ENCODE measurements at places on chromosomes 13 and 19.
A peak's percentile ranks its signal among the peaks of the same experiment; 100 is the strongest.

DNA sequence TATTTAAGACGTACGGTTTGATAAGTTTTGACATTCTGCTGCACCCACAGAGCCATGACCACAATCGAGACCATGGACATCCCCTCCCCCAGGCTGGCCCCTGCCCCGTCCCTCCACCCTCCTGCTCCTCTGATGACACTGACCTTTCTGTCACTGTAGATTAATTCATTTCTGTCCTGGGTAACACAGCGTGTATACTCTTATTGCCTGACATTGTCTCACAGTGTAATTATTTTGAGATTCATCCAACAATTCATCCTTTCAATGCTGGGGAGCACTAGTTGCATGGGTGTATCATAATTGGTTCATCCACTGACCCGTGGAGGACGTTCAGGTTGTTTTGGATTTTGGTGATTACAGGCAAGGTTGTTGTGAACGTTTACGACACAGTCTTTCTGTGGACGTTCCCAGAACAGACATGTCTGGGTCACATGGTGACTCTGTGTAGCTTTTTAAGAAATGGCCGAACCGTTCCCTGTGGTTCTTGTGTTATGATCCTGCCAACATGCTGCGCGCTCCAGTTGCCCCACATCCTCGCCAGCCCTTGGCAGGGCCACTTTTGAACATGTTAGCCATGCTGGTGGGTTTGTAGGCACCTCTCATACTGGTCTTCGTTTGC lies 41.9 kb downstream of the C13orf46 start:
- DNase-seq, result no peak

- peak; percentile 35 for DNase-seq
Measured at GRCh38 chr19:51448411-51449016, 9.7 kb downstream of the SIGLEC8 start.

- DNase-seq, result no peak
Measured at GRCh38 chr19:3565139-3565538, 7.6 kb upstream of the HMG20B start.

DNA sequence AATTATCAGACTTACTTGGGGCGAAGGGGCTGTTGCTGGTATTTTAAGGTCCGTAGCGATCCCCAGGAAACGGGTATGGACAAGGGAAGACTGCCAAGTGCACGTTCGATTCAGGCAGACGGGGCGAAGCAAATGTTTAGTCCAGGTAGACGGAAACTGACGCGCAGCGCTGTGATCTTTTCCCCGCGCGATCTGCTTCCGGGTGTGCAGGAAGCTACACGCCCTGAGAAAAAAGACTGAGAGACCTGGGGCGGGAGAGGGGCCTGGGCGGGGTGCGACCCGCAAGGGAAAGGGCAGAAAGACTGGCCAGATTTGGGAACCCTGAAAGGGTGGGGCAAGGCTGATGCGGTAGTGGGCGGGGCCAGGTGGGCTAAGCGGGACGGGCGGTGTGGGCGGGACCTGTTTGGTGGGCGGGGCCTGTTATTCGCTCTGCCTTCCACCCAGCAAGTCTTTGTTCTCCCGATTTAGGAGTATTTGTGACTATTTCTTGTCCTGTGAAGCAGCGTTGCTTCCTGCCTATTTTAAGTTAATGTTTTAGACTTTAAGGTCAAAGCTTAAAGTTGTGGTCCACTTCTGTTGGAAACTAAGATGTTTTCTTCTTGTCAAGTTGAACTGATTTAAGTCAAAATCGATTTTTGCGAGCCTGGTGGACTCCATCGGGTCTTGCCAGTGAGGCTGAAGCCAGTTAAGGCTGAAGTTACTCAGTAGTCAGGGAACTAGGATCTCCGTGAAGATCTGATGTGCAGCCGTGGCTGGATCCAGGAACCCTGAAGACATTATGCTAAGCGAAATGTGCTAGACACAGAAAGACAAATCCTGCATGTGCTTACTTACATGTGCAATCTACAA lies at the start of gene ZNF836:
Gene ZNF836, minus strand, starts transcription at position 301 of the 849 bp plus-strand sequence. CDS start 3,549 bp downstream, outside the sequence.
- DNase-seq, result peak; percentile 80

DNA sequence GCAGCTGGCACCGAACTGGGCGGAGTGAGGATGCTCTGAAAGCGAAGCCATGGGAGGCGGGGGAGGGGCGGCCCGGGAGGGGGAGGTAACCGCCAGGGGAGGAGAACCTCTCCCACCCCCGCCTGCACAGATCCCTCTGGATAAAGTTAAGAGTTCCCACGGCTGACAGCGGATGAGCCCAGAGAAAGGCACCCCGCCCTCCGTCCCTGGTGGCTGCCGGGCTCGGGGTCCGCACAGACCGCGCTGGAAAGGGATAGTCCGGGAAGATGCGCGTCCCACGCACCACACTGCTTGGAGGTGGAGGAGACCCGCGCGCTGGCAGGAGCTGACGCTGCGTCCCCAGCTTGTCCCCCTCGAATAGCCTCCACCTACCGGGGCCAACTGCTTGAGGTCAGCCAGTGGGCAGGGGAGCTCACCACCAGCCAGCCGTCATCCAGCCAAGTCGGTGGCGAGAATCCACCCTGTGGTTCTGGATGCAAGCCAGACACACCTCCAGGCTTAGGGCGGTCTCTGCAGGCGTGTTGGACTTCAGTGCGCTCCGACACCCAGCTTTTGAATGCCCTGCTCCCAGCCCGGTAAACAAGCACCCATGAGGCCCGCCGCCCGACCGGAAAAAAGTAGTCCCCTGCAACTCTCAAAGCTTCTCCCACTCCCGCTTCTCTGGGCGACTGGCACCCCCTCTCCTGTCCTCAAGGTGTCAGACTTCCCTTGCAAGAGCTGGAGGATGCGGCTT lies at the start of gene TRPC4:
Gene TRPC4, minus strand, starts transcription at position 17 of the 733 bp plus-strand sequence. CDS start 86,439 bp downstream, outside the sequence.
- no peak for DNase-seq

DNA sequence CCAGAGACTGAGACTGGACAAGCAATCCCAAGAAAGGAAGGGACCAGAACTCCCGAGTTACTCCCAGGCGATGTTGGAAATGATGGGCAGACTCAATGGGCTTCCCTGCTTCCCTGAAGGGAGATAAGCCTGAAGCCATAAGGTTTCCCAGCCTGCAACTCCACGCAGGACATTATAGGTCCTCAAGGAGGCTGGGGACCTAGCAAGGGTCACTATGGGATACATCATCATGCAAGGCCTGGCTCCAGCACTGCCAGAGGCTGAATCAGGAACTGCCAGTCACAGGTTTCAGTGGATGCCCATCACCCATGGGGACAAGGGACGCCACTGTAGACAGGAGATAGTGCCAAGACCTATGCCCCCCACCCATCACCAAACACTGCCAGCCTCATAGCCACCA lies 338.7 kb downstream of the IRS2 start:
- no peak for DNase-seq

GRCh38 chr13:32048816-32049215 lies 17.2 kb downstream of the FRY start:
- no peak for DNase-seq

- DNase-seq, result no peak
Measured at GRCh38 chr13:46633416-46633815, 80.4 kb downstream of the LRCH1 start.

GRCh38 chr19:55644842-55645511 lies 1.5 kb downstream of the ZNF581 start:
- DNase-seq, result no peak

- no peak for DNase-seq
Measured at GRCh38 chr13:26457212-26457611, 100.3 kb upstream of the WASF3 start.

Data from activated gamma-delta T cell treated with anti-CD3 and anti-CD28 coated beads, Interleukin-2, amount 50 U/mL, for 16 hours (primary cell).